NCI-H226 (cell line): ENCODE measurements at places on chromosomes 1 and 21.

DNA sequence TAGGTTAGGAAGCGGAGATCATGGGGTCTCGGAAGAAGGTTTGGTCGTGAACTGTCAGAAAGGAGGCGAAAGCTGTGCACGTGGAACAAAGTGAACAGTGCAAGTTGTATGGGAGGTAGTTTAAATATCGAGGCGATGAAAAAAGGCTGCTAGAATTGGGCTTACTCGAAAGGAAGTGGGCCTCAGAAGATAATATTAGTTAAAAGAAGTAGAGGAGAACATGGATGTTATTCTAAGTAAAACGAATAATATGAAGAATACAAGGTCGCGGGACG is 571 bp downstream of the WDR3 start:
- no peak for DNase-seq

GRCh38 chr1:64624218-64624713 is 120.6 kb upstream of the RAVER2 start:
- no peak for DNase-seq

GRCh38 chr1:184941735-184942134 is 32.6 kb downstream of the NIBAN1 start:
- no peak for DNase-seq

GRCh38 chr1:25577134-25577920 is 33.9 kb downstream of the LDLRAP1 start:
- DNase-seq = no peak

- peak; percentile 80 for DNase-seq
Observed at GRCh38 chr1:51690285-51690961, 73.5 kb downstream of the OSBPL9 start.

- DNase-seq = no peak
Observed at GRCh38 chr1:1161683-1162079, 12.0 kb upstream of the TTLL10 start.

DNA sequence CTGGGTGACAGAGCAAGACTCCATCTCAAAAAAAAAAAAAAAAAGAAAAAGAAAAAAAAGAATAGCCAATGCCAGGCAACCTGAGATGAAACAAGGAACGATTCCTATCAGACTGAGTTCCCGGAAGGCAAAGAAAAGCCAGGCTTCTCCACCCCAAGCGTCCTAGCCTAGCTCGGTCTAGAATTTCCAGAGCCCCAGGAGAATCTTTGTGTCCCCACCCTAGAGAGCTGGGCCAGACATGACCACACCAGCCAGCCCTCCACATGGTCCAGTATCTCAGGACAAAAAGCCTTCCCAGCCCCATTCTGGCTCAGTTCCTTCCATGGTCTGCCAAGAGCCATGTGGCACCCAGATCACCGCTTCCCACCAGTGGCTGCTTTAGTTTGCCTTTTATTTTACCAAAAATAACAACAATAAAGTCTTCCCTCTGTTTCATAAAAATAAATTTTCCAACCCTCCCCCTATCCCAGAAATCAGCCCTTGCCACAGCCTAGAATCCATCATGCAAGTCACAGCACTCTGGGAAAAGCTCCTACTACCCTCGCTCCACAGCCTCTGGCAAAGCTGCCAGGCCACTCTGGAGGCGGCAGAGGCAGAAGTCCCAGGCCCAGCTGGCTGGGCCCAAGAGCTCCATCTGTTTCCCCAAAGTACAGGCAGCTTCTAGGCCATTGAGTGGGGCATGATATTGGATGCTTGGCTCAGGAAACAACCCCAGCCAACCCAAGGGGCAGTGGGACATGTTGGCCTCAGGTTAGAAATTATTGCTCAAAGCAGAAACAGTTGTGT is 3.5 kb upstream of the MKNK1 start:
- DNase-seq = no peak

- DNase-seq = no peak
Observed at GRCh38 chr1:168970926-168971659, 135.4 kb upstream of the ATP1B1 start.

GRCh38 chr1:99119188-99119587 is 114.5 kb upstream of the PLPPR5 start:
- no peak for DNase-seq

- no peak for DNase-seq
Observed at GRCh38 chr1:14441302-14441741, 157.2 kb upstream of the KAZN start.

DNA sequence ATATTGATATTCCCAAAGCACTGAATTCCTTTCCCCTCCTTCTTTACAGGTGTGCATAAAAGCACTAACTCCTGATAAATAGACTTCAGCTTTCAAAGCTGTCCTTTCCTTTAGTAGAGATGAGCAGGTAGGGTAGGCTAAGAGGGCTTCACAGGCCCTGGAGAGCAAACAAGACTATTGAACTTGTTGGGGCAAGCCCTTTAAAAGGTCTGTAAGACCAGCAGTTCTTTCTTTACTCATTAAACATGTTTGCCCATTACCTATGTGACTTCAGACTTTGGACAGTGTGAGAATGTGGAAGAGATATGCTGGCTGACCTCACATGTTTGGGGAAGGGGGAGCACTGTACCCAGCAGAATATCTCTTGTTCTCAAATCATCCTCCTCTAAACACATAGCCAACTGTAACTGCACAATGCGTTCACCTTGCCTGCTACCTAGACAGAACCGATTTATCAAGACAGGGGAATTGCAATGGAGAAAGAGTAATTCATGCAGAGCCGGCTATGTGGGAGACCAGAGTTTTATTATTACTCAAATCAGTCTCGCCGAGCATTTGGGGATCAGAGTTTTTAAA is 27.1 kb upstream of the HAO2 start:
- no peak for DNase-seq

GRCh38 chr1:30795026-30795425 is 37.5 kb upstream of the LAPTM5 start:
- DNase-seq = no peak

- peak; percentile 95 for DNase-seq
Observed at GRCh38 chr1:77322061-77322900, 40.5 kb downstream of the AK5 start.

DNA sequence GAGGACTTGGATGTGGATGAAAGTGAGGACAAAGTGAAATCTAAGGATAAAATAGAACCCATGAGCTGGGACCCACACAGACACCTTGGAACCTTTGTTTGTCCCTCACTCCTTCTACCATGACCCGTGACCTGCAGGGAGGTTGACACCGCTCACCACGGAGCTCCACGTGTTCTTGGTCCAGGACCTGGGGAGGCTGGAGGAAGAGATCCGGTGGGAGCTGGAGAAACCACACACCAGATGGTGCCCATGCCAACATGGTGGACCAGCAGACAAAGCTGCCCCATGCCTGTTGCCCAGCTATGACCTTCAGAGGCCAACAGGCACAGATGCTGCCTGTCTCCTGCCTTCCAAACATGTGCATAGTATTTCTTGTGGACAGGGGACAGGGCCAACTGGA is 721.9 kb downstream of the PTPRU start:
- no peak for DNase-seq

GRCh38 chr1:150906813-150907212 is 19.4 kb upstream of the SETDB1 start:
- no peak for DNase-seq

DNA sequence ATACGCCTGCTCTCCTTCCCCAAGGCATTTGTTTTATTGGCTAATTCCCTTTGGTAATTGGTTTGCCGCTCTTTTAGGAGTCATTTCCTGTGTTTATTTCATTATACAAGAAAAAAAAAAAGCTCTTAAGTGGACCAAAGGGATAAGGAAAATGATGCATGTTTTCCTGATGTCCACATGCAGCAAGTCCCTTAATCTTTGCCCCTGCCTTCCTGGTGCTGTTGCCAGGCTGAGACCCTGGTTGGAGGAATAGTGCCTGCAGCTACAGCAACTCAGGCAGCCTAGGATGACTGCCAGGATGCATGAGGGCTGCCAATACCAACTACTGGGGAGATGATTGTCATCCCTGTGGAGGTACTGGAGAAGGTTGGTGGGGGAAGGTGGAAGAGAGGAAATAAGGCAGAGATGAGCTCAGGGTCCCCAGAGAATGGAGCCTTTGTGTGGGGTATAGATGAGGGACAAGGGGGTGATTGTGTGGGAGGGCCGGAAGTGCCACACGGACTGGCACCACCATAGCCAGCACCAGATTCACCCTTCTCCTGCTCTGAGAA is 6.1 kb upstream of the GATAD2B start:
- DNase-seq = no peak
